Ovary (tissue), 10 donors: ENCODE measurements at places on chromosomes 1 and 21. TPM values are rescaled to one million over a fixed set of nuclear protein-coding genes. Genes with fewer than 3 reads are reported as not detected.

DNA sequence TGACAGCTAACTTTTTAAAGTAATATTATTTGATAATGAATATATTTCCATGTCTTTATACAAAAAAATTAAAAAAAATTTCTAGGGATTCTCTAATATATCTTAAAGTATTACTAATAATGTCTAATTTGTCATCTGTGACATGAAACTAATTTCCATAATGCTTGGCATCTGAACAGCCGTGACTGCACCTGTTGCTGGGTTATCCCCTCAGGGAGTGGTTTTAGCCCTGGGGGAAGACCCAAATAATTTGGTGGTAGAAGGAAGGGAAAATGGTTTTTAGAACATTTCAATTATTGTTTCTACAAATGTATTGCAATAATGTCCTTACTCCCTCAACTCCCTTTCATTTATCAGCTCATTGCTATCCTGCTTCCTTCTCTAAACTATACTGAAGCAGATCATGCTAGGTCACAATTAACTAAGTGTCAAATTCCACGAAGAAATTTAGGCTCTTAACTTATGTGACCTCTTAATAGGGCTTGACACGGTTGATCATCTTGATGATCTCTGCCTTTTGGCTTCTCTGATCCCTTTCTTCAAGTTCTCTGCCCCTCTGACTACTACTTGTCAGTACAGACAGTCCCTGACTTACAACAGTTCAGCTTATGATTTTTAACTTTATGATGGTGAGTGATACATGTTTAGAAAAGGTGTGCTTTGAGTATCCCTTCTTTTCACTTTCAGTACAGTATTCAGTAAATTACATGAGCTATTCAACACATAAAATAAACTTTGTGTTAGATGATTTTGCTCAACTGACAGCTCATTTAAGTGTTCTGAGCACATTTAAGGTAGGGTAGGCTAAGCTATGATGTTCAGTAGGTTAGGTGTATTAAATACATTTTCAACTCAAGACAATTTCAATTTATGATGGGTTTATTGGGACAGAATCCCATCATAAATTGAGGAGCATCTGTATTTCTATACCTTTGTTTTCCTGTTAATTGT, 26.4 kb upstream of the DPH5 start:
- H3K36me3 ChIP-seq, result no peaks in the 10 kb centered on the region
- H3K27ac ChIP-seq, result no peak overlapping the region
- H3K27me3 ChIP-seq, result no peaks in the 10 kb centered on the region
- no peaks in the 10 kb centered on the region for H3K4me1 ChIP-seq
- no peak for DNase-seq
- no peak overlapping the region for H3K4me3 ChIP-seq

DNA sequence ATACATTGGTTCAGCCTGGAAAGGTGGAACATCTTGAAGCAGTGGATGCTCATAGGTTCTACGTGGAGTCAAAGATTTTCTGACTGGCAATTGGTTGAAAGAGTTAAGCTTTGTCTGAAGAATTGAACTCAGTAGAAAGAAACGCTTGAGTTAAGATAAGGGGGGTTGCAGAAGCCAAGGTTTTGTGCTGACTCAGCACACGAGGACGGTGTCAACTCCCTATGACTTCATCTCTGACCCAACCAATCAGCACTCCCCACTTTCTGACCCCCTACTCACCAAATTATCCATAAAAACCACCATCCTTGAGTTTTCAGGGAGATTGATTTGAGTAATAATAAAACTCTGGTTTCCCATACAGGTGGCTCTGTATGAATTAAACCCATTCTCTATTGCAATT, 2.5 kb upstream of the PINK1 start:
- H3K27ac ChIP-seq, result no peak overlapping the region
- no peak overlapping the region for H3K4me3 ChIP-seq
- no peaks in the 10 kb centered on the region for H3K36me3 ChIP-seq
- no peaks in the 10 kb centered on the region for H3K27me3 ChIP-seq
- no peak for DNase-seq

DNA sequence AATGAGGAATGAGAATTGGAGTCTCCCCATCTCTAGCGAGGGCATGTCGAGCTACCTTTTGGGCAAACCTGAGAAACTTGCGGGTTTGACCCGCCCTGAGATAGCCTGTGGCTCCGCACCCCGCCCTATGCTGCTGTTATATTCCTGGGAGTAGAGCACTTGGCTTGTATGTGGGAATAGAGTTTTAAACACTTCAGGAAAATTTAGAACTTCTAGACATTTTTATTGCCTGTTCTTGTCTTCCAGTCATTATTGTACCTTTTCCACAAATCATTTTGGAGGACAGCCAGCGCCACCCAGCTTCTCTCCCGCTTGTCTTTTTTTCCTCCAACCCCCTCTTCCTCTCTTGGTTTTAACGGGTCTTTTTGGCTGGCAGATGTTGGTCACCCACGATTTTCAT, 738 bp downstream of the GNPAT start:
- no peaks in the 10 kb centered on the region for H3K27me3 ChIP-seq
- peak; percentile 36 for DNase-seq
- no peaks in the 10 kb centered on the region for H3K36me3 ChIP-seq
- H3K4me3 ChIP-seq, result peak overlapping the region; percentile 89

DNA sequence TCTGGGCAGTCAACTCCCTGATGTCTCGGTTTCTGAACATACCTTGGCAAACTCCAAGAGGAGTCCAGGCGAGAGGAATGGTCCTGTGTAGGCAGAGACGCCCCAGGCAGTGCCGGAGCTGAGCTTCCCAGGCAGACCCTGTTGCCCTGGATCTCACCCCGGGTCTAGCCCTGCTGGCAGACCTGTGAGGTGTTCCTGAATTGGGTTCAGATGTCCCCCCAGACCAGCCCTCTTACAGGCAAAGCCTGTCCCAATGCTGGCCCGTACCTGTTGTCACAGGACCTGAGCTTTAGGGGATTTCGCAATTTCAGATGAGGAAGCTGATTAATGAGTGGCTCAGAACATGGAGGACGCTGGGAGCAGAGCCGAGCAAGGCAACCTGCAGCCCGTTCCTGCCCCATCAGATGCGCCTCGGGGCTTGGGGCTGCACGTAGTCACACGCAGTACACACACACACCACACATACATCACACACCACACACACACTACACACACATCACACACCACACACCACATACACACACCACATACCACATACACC, 38.5 kb upstream of the PDE9A start:
- H3K27me3 ChIP-seq, result no peaks in the 10 kb centered on the region
- H3K36me3 ChIP-seq, result no peaks in the 10 kb centered on the region
- no peaks in the 10 kb centered on the region for H3K4me1 ChIP-seq
- DNase-seq, result no peak
- no peak overlapping the region for H3K27ac ChIP-seq
- H3K4me3 ChIP-seq, result no peak overlapping the region

Gene HHAT
- 9.9 TPM for total RNA-seq

Gene TRIM58
- total RNA-seq, result 0.35 TPM
